ENCODE measurements at places on chromosomes 3 and 15. TPM values are rescaled to one million over a fixed set of nuclear protein-coding genes. Genes with fewer than 3 reads are reported as not detected.

- peak overlapping the region; percentile 16 for H3K27ac ChIP-seq
- no peaks in the 10 kb centered on the region for H3K27me3 ChIP-seq
- H3K4me3 ChIP-seq, result no peak overlapping the region
- peaks cover 9% of the 10 kb centered on the region for H3K4me1 ChIP-seq
Observed at GRCh38 chr3:59254433-59254832, 204.6 kb upstream of the CFAP20DC start.

DNA sequence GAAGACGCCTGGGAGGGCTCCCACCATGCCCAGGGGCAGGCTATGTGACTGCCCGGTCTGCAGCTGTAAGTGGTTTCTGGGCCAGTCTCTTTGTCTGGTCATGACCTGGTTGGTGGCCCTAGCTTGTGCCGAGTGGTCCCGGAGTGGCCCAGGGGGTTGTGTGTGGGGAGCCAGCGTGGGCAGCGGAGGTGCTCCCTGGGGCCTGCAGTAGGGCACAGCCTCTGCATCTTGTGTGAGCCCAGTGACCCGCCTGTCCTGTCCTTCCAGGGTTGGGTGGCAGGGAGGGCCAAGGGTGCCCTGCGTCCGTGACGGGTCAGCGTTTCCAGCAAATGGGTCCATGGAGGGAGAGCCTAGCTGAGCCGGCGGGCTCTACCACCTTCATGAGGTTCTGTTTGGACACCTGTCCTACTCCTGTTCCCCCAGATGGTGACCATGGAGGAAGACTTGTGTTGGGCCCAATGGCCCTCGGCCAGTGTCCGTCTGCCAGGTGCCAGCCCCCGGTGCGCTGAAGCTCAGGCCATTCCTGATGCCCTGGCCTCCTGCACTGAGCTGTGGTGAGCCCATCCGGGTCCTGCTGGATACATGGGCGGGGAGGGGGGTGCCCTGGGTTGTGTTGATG lies 215.4 kb downstream of the SNRPN start:
- DNase-seq, result no peak
- no peak overlapping the region for H3K27ac ChIP-seq
- H3K4me1 ChIP-seq, result no peaks in the 10 kb centered on the region
- H3K4me3 ChIP-seq, result no peak overlapping the region
- H3K27me3 ChIP-seq, result no peaks in the 10 kb centered on the region
- no peaks in the 10 kb centered on the region for H3K36me3 ChIP-seq

GRCh38 chr3:40718681-40719080 lies 193.9 kb downstream of the ZNF621 start:
- no peak overlapping the region for H3K27ac ChIP-seq
- DNase-seq, result no peak
- peaks cover 3% of the 10 kb centered on the region for H3K27me3 ChIP-seq
- no peak overlapping the region for H3K4me3 ChIP-seq

GRCh38 chr3:12484983-12485327 lies 675 bp downstream of the TSEN2 start:
- H3K27ac ChIP-seq, result peak overlapping the region; percentile 18
- H3K36me3 ChIP-seq, result peaks cover 6% of the 10 kb centered on the region
- DNase-seq, result peak; percentile 16
- peaks cover 4% of the 10 kb centered on the region for H3K27me3 ChIP-seq
- H3K4me1 ChIP-seq, result peaks cover 18% of the 10 kb centered on the region

DNA sequence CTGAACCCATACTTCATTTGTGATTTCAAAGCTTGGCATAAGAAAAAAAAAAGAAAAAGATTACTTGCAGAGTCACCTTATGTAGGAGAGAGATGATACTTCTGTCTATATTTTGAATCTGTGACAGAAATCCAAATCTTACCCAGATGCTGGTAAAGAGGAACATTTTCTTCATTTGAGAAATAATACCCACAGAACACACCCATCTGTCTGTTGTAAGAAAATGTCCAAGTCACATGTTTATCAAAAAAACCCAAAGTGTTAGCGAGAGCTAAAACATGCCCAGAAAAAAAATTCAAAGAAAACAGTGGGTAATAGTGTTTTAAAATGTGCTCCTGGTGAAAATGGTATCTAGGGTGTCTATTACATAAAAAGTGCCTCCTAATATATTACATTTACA lies 18.0 kb upstream of the RAP2B start:
- no peak for DNase-seq
- H3K36me3 ChIP-seq, result no peaks in the 10 kb centered on the region
- no peaks in the 10 kb centered on the region for H3K27me3 ChIP-seq
- H3K4me1 ChIP-seq, result no peaks in the 10 kb centered on the region
- H3K4me3 ChIP-seq, result no peak overlapping the region

GRCh38 chr3:105414841-105415240 lies 48.1 kb downstream of the ALCAM start:
- no peak for DNase-seq
- no peak overlapping the region for H3K27ac ChIP-seq
- no peaks in the 10 kb centered on the region for H3K27me3 ChIP-seq
- no peaks in the 10 kb centered on the region for H3K4me1 ChIP-seq
- H3K4me3 ChIP-seq, result no peak overlapping the region
- H3K36me3 ChIP-seq, result no peaks in the 10 kb centered on the region

- H3K27ac ChIP-seq, result no peak overlapping the region
- peaks cover 2% of the 10 kb centered on the region for H3K27me3 ChIP-seq
- no peak overlapping the region for H3K4me3 ChIP-seq
Observed at GRCh38 chr3:123397921-123398785, 50.7 kb downstream of the ADCY5 start.

HRG gene
- 0.04 TPM for total RNA-seq

DNA sequence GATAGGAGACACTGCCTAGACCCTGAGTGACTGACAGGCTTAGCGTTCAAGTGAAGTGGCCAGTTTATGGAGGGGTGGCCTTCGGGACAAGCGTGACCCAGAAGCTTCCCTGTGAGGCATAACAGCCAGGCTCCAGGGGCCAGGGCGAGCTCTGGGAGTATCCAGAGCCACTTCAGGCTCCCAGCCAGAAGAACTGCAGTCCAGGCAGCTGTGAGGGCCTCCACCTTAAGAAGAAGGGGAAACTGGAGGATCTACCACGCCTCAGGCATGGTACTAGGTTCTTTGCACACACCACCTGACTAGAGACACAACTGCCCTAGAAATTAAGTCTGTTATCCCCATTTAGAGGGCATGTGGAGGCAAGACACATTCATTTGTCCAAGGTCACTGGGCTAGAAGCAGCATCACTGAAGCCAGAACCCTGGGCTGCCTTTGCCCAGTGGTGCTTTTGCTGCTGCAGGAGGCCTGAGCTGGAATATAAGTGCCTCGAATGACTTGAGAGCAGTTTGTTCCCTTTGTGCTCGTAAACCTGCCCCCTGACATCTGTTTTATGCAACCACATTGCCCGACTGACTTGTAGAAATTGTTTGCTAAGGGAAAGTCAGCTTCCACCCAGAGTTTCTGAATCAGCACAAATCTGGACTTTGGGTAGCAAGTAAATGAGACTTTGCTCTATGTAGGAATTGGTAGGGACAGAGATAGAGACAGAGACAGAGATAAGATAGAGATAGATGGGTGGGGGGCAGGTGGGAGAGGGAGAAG lies 23.3 kb downstream of the RASGRF1 start:
- H3K27me3 ChIP-seq, result peaks cover 8% of the 10 kb centered on the region
- peak; percentile 40 for DNase-seq
- H3K4me1 ChIP-seq, result no peaks in the 10 kb centered on the region
- H3K36me3 ChIP-seq, result no peaks in the 10 kb centered on the region
- H3K27ac ChIP-seq, result no peak overlapping the region

GRCh38 chr3:176848431-176849214 lies 348.7 kb downstream of the TBL1XR1 start:
- no peak for DNase-seq
- no peak overlapping the region for H3K27ac ChIP-seq
- H3K4me1 ChIP-seq, result no peaks in the 10 kb centered on the region
- no peaks in the 10 kb centered on the region for H3K36me3 ChIP-seq

- H3K4me3 ChIP-seq, result no peak overlapping the region
- peak; percentile 85 for DNase-seq
- H3K4me1 ChIP-seq, result peaks cover 70% of the 10 kb centered on the region
- H3K36me3 ChIP-seq, result peaks cover 2% of the 10 kb centered on the region
- no peaks in the 10 kb centered on the region for H3K27me3 ChIP-seq
Observed at GRCh38 chr15:41930221-41930866, 36.5 kb upstream of the SPTBN5 start.

DNA sequence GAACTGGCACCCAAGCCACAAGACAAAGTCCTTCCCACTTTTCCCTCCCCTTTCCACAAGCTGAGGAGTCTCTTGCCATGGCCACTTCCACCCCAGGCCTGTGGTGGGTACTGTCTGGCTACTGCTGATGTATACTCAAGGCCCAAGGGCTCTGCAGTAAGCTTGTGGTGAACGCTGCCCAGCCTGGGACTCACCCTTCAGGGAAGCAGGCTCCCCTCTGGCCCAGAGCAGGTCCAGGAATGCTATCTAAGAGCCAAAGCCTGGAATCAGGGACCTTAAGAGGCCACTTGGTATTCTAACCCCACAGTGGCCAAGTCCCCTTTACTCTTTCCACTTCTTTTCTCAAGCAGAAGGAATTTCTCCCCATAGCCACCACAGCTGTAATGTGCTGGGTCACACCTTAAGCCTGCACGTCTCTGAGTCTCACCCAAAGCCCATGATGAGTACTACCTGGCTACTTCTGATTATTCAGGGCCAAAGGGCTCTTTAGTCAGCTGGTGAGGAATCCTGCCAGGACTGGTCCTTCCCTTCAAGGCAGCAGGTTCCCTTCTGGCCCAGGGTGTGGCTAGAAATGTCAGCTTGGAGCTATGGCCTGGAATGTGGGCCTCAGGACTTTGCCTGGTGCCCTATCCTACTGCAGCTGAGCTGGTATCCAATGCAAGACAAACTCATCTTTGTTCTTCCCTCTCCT lies 4.0 kb downstream of the PATL2 start:
- no peak overlapping the region for H3K4me3 ChIP-seq
- no peak overlapping the region for H3K27ac ChIP-seq
- no peaks in the 10 kb centered on the region for H3K36me3 ChIP-seq
- peaks cover 3% of the 10 kb centered on the region for H3K4me1 ChIP-seq

GRCh38 chr15:29476503-29477080 lies 207.0 kb upstream of the NSMCE3 start:
- no peaks in the 10 kb centered on the region for H3K36me3 ChIP-seq
- no peak overlapping the region for H3K27ac ChIP-seq
- no peak overlapping the region for H3K4me3 ChIP-seq
- no peak for DNase-seq

- no peak overlapping the region for H3K27ac ChIP-seq
- no peaks in the 10 kb centered on the region for H3K27me3 ChIP-seq
- no peak overlapping the region for H3K4me3 ChIP-seq
Observed at GRCh38 chr3:16428612-16429011, 84.9 kb downstream of the RFTN1 start.

KBTBD12 gene
- 18.2 TPM for total RNA-seq

GRCh38 chr15:96336596-96337364 lies 6.3 kb downstream of the NR2F2 start:
- H3K27me3 ChIP-seq, result peaks cover 10% of the 10 kb centered on the region
- peaks cover 32% of the 10 kb centered on the region for H3K36me3 ChIP-seq
- peak overlapping the region; percentile 88 for H3K4me3 ChIP-seq
- H3K27ac ChIP-seq, result peak overlapping the region; percentile 80
- DNase-seq, result peak; percentile 64

GRCh38 chr3:58350627-58351013 lies 17.9 kb downstream of the PXK start:
- H3K4me1 ChIP-seq, result peaks cover 3% of the 10 kb centered on the region
- no peak overlapping the region for H3K4me3 ChIP-seq
- no peaks in the 10 kb centered on the region for H3K36me3 ChIP-seq

- H3K4me3 ChIP-seq, result peak overlapping the region; percentile 98
- peak; percentile 16 for DNase-seq
- H3K4me1 ChIP-seq, result peaks cover 71% of the 10 kb centered on the region
- H3K27ac ChIP-seq, result peak overlapping the region; percentile 99
- H3K36me3 ChIP-seq, result peaks cover 60% of the 10 kb centered on the region
Observed at GRCh38 chr3:134371542-134372324, 2.5 kb downstream of the AMOTL2 start.

NKTR gene
- total RNA-seq, result 68.7 TPM

P2RY1 gene
- total RNA-seq, result 6.8 TPM

UACA gene
- 117 TPM for total RNA-seq

GRCh38 chr3:62939707-62940106 lies 64.5 kb upstream of the CADPS start:
- DNase-seq, result no peak
- H3K4me1 ChIP-seq, result no peaks in the 10 kb centered on the region
- no peak overlapping the region for H3K4me3 ChIP-seq

GRCh38 chr3:144107923-144108322 lies 136.3 kb downstream of the DIPK2A start:
- no peak for DNase-seq
- no peaks in the 10 kb centered on the region for H3K27me3 ChIP-seq
- no peak overlapping the region for H3K27ac ChIP-seq

GRCh38 chr3:123068601-123069381 lies 2.0 kb downstream of the PDIA5 start:
- H3K27ac ChIP-seq, result no peak overlapping the region
- H3K4me1 ChIP-seq, result peaks cover 22% of the 10 kb centered on the region
- no peak overlapping the region for H3K4me3 ChIP-seq
- no peaks in the 10 kb centered on the region for H3K36me3 ChIP-seq
- DNase-seq, result no peak

DNA sequence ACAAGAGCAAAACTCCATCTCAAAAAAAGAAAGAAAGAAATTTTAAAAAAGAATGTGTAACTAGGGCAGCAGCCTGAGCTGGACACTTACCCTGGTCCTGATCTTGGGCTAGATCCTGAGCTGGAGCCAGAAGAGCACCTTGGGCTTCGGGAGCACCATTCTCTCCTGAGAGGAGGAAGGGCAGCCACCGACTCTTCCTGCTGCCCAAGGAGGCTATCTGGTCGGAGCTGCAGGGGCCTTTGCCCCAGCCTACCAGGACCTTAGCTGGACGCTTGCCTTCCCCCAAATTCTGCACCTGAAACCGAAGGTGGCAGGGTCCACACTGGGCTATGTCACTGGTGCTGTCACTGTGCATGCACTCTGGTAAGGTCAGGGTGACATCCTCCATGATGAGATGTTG lies 6.9 kb upstream of the CAMKV start:
- H3K36me3 ChIP-seq, result no peaks in the 10 kb centered on the region
- H3K27ac ChIP-seq, result no peak overlapping the region
- peaks cover 2% of the 10 kb centered on the region for H3K27me3 ChIP-seq
- H3K4me3 ChIP-seq, result no peak overlapping the region
- DNase-seq, result no peak
- H3K4me1 ChIP-seq, result peaks cover 16% of the 10 kb centered on the region

GRCh38 chr3:43921056-43921648 lies 230.4 kb downstream of the ABHD5 start:
- H3K27me3 ChIP-seq, result peaks cover 30% of the 10 kb centered on the region
- no peak overlapping the region for H3K4me3 ChIP-seq
- H3K27ac ChIP-seq, result no peak overlapping the region

DNA sequence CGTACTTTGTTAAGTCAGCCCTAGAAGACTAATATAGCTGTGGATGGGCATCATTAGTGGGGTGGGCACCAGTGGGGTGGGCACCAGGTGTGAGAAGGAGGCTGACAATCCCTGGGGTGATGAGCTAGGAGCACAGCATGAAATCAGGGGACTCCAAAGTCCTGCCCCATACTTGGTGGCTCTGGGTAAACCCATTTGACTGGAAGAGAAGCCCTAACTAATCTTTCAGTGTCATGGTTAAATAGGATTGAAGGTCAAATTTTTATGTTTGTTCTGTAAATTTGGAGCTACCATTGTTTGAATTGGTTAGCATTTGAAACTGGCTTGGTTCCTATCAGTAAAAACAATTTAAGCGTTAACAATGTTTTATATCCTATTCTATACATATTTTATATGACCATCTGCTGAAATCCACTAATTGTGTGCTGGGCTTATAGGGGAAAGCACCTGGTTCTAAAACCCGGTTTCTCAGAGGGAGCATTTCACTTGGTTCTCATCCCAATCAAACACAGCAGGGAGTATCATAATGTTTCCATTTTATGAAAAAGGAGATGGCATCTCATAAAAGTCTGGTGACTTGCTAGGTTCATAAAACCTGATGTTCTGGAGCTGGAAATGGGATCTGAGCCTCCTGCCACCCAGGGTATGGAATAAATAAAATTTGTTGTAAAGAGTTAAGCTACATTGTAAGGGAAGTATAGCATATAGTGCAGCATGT lies 87.7 kb upstream of the HACD2 start:
- H3K27ac ChIP-seq, result no peak overlapping the region
- no peaks in the 10 kb centered on the region for H3K4me1 ChIP-seq
- no peak overlapping the region for H3K4me3 ChIP-seq

ANKRD34C gene
- under 0.01 TPM for total RNA-seq

Data from muscle of leg (tissue), 16 donors.